Stimulated activated CD4-positive, alpha-beta T cell treated with anti-CD3 and anti-CD28 coated beads, Interleukin-4, amount 100 ng/mL, for 24 hours (primary cell): ENCODE measurements at places on chromosomes 4 and X.

GRCh38 chr4:121877041-121877773 is 6.9 kb upstream of the BBS7 start:
- no peak for DNase-seq

DNA sequence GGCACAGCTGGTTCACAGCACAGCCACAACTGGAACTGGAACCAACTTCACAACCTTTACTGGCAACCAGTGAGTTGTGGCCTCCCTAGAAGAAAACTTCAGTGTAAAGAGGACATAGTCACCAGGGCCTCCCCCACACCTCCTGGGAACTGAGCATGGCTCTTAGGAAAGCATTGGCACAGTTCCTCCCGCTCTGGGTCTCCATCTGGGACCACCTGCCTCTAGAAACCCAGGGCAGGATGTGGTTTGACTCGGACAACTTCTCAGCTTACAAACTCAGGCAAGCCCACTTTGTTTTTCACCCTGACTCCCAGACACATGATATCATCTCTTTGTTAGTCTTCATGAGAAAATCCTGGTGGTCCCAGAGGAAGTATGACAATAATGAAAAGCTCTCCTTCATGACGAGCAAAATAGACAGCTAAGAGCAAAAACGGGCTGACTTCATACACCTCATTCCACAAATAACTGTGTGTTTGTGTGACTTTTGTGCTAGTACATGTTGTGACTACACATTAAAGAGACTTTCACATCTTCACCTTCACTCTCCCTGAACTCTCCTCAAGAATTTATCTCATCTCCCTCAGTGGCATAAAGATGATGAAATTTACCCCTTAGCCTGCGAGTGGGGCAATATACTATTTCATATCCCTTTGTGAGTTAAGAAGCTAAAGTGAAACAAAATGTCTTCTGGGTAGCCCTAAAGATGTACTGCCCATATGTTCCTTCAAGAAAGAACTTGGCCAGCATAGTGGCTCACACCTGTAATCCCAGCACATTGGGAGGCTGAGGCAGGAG is 75.4 kb downstream of the SH3KBP1 start:
- no peak for DNase-seq

GRCh38 chr4:27357283-27357682 is 496.6 kb downstream of the STIM2 start:
- DNase-seq: no peak

- no peak for DNase-seq
These were observed 765.4 kb upstream of the PCDH10 start for GRCh38 chr4:132383571-132384199.

GRCh38 chrX:101040197-101040596 is 11.7 kb downstream of the TRMT2B start:
- DNase-seq: no peak

DNA sequence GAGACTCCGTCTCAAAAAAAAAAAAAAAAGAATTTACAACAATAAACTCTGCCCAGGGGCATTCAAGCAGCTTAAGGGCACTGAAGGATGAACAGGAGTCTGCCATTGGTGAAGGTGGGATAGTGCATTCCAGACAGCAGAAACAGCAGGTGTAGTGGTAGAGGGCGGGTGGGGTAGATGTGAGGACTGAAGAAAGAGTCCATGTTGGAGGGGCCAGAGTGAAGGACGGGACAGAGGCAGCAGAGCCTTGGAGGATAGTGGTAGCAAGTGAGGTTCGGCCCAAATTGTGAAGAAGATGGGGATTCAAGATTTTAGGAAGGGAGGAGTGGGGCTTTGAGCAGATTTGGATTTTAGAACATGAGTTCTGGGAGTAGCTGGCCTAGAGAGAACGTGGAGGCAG is 75.7 kb downstream of the MED28 start:
- DNase-seq: no peak

GRCh38 chr4:125728568-125728967 is 413.8 kb downstream of the FAT4 start:
- no peak for DNase-seq

DNA sequence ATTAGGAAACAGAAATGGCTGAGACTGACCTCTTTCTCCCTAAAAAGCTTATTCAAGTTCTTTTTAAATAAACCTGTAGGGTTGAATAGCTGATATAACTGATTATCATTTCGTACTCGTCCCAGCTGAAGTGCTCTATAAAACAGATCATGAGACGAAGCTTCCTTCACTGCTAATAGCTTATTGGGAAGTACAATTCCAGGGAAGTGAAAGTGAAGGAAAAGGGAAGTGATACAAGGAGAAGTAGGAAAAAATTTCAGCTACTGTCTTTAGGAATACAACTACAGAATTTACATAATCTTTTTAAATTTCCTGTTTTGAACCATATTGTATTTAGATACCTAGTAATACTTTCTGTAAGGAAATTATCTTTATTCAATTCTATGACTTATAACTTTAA is 103.0 kb downstream of the SNCA start:
- DNase-seq: no peak

DNA sequence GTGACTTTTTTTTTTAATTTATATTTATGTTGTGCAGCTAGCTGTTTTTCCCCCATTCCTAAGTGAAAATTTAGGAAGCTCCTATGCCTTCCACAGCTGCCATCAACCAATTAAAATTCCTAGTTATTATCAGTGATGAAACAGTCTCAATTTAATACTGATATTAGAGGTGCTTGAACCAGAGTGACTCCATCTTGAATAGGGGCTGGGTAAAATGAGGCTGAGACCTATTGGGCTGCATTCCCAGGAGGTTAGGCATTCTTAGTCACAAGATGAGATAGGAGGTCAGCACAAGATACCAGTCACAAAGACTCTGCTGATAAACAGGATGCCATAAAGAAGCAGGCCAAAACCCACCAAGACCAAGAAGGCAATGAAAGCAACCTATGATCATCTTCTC is 136.7 kb downstream of the DCHS2 start:
- no peak for DNase-seq

- DNase-seq: no peak
These were observed 7.1 kb downstream of the KLF3 start for GRCh38 chr4:38670939-38671591.

DNA sequence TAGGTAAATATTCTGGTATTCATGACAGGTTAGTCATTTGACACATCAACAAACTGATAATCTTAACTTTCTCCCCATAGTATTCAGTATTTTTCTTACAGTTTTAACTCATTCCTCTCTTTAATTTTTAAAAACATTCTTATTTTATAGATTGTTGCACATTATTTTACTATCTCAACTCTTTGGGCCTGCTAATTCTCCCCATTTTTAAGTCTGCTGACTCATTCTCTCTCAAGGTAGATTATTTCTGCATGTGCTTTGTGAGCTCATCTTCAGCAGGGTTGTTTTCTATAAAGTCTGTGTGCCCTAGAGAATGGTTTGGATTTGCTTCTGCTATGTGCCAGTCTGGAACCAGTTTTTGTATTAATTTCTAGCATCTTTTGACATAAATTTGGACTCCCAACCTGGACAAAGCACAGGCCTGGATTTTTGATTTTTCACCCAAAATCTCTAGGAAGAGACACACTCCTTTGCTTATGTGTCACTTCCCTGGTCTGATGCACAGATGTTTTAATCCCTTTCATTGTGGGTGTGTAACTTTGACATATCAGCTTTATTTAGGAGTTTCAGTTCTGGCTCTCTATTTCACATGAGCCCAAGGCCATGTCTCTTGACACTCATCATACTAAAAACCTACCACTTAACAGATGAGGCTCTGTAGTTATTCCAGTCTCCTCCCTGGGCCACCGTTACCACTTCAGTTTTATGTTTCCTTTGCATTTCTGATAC is 194.3 kb upstream of the PGRMC2 start:
- no peak for DNase-seq

GRCh38 chr4:185532795-185533324 is 2.4 kb downstream of the PDLIM3 start:
- no peak for DNase-seq

GRCh38 chrX:38796946-38797345 is 4.3 kb upstream of the MID1IP1 start:
- no peak for DNase-seq

DNA sequence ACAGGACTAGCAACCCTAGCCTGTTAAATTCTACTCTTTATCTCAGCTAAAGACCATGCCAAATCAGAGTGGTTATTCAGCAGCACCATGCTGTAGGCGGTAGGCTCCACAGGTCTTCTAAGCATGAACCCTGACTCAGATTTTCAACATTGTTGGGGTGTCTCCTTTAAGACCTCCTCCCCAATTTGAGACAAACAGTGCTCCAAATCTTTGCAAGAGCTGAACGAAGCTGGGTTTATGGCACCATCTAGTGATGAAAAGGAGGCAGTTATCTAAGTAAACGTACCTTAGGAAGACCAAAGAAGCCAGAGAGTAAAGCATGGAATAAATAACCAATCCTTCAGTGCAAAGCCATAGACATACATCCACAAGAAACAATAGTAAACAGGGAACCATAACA is 334.5 kb upstream of the SLC7A11 start:
- no peak for DNase-seq
